ENCODE measurements at places on chromosomes 12 and 14.

DNA sequence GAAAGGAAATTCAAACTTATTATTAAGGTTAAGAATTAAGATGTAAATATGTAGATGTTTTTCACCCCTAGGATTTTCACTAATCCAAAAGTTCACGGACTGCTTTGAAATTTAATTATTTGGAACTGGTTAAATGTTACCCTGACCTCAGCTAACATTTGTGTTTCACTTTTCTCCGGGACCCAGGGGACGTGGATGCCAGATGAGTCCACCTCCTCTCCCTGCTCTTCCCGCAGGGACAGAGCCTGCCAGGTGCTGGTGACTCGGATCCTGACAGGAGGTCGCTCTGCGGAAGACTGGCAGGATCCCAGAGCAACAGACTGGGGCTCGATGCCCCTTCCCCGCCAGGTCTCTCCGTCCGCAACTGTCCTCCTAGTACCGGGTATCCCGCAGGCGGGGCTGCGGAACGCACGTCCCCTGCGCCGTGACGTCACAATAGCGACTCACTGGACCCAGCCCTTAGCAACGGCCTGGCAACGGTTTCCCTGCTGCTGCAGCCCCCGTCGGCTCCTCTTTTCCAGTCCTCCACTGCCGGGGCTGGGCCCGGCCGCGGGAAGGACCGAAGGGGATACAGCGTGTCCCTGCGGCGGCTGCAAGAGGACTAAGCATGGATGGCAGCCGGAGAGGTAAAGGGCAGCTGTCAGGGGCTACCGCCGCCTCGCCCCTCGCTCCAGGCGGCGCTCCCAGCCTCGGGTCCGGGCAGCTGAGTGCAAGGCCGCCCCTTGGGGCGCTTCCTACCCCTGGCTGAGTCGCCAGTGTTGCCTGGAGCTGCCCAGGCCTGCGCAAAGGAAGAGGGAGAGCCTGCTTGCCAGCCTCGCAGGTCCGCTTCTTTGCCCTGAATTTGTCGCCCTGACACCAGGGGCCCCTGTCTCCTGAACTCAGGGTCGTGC, at the start of gene SPATA7:
TSS of gene SPATA7 (plus strand) at position 446 of the 890 bp plus-strand sequence. CDS start at position 608, 162 bp downstream.
- DNase-seq = peak; percentile 66

GRCh38 chr14:69428289-69428998, 30.0 kb downstream of the SLC39A9 start:
- no peak for DNase-seq

- DNase-seq = no peak
Observed at GRCh38 chr12:94990222-94990621, 13.3 kb downstream of the NDUFA12 start.

DNA sequence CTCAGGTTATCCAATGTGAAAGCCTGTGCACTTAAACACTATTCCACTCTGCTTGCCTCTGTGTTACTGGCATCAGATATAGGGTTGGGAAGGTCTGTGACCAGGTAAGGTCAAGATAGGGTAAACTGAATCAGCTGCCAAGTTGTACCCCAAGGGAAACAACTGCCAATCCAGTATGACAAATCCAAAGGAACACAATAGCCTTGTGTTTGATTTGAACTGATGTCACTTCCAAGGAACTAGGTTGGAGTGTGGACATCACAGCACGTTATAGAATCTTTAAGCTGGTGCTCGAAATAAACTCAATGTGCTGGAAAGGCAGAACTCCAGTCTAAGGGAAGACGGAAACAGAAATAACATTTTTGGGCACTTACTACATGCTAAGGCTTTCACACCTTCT, 223.4 kb upstream of the BTG1 start:
- DNase-seq = no peak

DNA sequence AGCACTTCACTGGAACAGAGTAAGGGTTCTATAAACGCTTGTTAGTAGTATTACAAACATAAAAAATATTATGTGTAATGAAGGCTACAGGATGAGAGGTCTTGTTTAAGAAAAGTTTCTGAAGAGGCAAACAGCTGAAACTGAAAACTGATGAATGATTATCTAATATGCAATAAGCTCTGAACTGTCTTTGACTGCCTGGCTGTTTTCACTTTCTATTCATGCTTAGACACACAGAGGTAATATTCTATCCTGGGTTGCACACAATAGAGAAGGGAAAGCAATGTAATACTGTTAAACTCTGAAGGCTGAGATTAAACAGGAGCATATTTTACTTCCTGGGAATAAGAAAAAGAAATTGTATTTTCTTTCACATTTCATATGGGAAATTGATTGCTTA, 251.3 kb downstream of the ALX1 start:
- no peak for DNase-seq

DNA sequence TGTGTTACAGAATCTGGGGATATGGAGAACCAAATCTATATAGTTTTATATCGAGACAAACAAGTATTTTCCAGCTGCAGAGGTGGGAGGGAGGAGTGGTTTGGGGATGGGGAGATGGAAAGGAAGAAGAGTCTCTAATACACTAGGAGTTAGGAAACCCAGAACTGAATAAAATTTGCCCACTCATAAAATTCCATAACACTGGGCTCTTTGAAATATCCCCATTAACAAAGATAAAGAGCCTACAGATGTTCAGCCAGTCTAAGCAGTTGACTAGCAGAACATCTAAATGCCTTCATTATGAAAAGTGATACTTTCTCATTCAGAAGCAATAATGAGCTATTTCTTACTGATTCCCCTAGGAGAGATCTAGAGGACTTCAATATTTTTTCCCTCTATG, 151.7 kb upstream of the GZMB start:
- DNase-seq = no peak

GRCh38 chr14:68534276-68534675, 258.6 kb downstream of the ZFP36L1 start:
- no peak for DNase-seq

- DNase-seq = no peak
Observed at GRCh38 chr12:59396519-59396918, 199.3 kb upstream of the SLC16A7 start.

DNA sequence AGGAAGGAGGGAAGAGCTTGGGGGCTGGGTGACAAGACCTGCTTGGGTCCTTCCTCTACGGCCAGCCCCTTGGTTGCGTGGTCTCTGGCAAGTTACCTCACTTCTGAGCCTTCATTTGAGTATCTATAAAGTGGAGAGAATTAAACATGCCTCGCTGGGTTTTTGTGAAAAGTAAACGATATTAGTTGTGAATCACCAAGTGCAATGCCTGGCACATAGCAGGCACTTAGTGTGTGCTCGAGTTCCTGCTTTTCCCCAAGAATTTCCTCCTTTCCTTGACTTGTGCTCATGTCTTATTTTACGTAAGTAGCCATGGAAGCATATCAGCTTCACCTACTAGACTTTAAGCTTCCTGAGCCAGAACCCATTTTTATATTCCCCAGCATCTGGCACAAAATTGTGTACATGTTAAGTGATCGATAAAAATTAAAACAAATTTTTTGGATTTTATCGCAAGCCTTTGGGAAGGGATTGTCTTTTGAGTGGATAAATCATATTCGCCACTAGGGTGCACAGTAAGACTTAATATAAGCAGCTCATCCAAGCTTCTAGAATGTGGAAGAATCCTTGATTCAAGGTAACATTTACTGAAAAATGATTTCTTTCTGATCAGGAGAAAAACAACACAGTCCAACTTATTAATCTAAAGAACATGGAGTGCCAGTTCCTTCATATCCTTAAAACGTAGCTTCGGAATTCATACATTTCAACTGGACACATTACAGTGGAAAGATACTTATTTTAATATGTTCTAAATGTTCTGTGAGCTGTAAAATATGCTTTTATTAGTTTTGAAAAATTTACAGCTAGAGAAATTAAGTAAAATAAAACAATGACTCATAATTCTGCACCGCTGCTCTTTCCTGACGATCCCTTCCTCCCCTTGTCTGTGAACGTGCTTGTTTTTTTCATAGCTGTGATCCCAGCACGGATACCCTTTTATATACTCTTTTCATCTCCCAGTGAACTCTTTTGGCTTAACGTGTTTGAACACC, 62.0 kb downstream of the SLC25A47 start:
- no peak for DNase-seq

GRCh38 chr12:124605883-124606774, 38.7 kb upstream of the NCOR2 start:
- no peak for DNase-seq

GRCh38 chr12:85275374-85275773, 4.6 kb upstream of the ALX1 start:
- no peak for DNase-seq

DNA sequence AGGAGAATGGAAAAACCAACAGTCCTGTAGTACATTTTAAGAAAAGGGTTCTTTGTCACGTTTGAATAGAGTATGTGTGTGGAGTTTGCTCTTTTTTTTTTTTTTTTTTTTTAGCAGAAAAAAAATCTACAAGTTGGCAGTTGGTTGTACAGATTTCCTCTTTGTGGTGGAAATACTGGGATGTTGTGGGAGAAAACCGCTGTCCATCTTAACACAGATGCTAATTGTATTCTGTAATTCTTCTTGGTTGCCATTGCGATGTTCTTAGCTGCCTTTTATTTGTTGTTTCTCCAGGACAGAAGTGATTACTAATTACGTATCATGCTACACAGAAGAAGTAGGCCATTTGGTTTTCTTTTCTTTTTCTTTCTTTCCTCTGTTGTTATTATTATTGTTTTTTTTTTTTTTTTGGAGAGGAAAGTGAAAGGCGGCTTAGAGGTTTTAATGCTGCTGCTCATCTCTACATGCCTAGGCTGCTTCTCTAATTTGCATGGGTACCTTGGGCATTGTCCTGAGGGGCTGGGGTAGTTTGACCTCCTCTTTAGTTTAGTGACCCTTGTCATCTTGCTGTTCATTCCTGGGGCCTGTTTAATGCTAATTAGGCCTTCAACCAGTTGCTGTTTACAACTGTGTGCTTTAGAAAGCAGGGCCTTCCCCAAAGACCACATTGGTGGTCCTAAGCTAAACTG, 94.7 kb downstream of the TMTC2 start:
- no peak for DNase-seq

DNA sequence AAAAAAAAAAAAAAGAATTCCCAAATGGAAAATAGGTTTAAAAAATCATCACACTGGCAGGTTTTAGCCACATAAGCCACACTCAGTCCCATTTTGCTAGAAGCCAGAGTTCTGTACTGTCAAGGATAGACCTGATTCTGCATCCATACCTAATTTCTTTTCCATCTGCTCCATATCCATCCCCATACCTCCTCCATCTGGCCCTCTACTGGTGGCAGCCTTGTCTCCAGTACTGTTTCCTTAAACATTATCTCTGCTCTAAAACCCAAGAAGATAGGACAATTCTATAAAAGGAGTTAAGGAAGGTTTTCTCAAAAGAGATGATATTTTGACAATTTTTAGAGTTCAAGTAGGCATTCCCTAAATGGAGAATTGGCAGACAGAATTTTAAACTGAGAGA, 26.0 kb upstream of the RXYLT1 start:
- no peak for DNase-seq

All from stimulated activated CD4-positive, alpha-beta T cell treated with anti-CD3 and anti-CD28 coated beads, TNF-alpha, amount 100 ng/mL, for 4 hours (primary cell).